ENCODE measurements at places on chromosomes 7 and 10.

- DNase-seq, result no peak
Observed at GRCh38 chr7:88377434-88377833, 70.7 kb upstream of the STEAP4 start.

GRCh38 chr10:96991313-96991841 lies 159.3 kb downstream of the LCOR start:
- DNase-seq, result no peak

- DNase-seq, result no peak
Observed at GRCh38 chr10:77711683-77712049, 74.1 kb upstream of the KCNMA1 start.

GRCh38 chr10:87703771-87704170 lies 44.1 kb downstream of the PAPSS2 start:
- DNase-seq, result no peak

DNA sequence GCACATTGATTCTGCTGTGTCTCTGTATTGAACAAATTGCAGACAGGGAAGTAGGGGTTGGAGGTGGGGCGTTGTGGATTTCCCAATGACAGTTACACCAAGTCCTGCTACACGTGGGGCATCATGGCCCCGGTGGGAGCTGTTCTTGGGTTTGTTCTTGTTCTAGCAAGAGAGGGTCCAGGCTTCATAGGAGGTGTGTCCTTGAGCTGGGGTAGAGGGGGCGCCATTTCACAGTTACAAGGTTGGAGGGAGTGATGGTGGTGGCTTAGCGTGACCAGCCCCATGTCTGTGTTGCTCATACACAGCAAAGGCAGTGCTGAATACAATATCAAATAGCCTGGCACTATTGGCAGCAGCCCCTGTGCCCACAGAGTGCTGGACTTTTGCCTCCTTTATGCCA lies 15.7 kb downstream of the SH2D4B start:
- no peak for DNase-seq

- DNase-seq, result no peak
Observed at GRCh38 chr7:71015252-71015900, 116.6 kb upstream of the GALNT17 start.

- DNase-seq, result peak; percentile 52
Observed at GRCh38 chr10:26391701-26392695, 46.1 kb upstream of the APBB1IP start.

- DNase-seq, result peak; percentile 44
Observed at GRCh38 chr7:29622335-29623265, 59.0 kb downstream of the PRR15 start.

DNA sequence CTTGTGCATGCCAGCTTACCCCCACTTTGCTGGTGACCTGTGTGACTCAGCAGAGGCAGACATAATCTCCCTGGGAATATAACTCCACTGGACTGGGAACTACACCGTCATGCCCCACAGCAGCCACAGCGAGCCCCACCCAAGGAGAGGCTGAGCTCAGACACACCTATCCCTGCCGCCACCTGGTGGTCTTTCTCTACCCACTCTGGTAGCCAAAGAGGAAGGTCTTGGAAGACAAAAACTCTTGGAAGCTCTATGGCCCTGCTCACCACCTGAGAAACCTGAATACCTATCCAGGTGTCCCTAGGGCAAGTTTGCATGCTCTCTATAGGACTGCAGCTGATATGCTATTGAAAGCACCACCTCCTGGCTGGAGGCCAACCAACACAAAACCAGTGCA lies 48.1 kb downstream of the MYO3A start:
- no peak for DNase-seq

GRCh38 chr7:151143261-151144015 lies 24.1 kb downstream of the GBX1 start:
- no peak for DNase-seq

DNA sequence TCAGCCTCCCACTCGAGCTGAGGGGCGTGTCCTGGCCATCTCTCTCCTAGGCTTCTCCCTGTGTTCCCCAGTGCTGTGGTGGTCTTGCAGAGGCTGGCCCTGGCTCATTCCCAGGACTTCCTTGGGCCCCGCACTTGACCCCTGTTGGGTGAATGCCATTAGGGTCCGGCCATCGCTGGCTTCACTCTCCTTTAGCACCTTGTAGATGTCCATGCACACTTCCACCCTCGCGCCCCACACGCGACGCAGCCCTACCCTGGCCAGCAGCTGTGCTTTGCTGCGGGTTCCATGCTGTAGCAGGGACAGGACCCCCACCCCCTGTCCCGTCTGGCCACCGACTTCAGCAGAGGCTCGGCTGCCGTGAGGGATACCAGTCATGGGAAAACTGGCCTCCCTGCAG lies 46.3 kb downstream of the PITRM1 start:
- DNase-seq, result no peak

DNA sequence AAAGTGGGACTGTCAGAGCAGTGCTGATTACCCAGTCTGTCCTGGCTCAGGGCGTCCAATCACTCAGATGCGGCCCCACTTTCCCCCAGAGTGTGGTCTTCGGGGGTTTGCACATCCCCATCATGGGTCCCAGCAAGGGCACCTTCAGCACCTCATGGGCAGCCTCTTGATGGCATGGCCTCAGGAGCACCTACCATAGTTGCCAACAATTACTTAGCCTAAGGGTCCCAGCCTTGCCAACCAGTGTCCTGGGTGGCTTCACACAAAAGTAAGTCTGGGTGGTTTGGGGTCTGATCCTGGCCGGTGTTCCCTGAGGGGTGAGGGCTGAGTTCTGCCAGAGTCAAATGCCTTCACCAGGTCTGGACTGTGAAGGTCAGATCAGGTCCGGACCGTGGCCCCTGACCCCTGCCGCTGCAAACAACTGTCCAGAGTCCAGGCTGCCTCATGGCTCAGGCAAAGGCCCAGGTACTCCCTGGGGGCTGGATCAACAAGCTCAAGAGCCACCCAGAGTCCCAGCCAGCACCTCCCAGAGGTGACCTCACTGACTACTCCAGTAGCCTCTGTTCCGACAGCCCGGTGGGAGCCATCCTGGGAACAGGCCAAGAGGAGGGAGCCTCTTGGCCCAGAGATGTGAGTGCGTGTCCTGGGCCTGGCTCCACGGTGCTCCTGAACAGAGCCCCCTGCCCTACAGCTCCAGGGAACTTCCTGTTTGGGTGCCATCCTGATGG lies 6.2 kb upstream of the MARVELD1 start:
- DNase-seq, result no peak

- DNase-seq, result no peak
Observed at GRCh38 chr7:71384094-71384493, 252.2 kb downstream of the GALNT17 start.

- no peak for DNase-seq
Observed at GRCh38 chr10:72016608-72017300, 52.6 kb downstream of the CHST3 start.

DNA sequence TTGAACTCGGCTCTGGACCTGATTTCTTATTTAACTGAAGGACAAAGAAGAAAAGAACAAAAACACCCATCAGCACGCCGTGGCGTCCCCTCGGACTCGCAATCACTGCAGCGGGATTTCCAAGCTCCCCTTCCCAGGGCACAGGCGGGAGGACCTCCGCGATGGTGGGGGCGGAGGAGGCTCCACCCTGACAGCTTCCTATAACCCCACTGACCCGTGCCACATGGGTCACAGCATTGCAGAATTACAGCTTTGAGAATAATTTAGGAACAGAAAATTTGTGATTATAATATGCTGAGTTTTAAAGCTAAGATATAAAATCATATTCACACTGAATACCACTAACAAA lies 129.7 kb upstream of the SEC61G start:
- DNase-seq, result no peak

DNA sequence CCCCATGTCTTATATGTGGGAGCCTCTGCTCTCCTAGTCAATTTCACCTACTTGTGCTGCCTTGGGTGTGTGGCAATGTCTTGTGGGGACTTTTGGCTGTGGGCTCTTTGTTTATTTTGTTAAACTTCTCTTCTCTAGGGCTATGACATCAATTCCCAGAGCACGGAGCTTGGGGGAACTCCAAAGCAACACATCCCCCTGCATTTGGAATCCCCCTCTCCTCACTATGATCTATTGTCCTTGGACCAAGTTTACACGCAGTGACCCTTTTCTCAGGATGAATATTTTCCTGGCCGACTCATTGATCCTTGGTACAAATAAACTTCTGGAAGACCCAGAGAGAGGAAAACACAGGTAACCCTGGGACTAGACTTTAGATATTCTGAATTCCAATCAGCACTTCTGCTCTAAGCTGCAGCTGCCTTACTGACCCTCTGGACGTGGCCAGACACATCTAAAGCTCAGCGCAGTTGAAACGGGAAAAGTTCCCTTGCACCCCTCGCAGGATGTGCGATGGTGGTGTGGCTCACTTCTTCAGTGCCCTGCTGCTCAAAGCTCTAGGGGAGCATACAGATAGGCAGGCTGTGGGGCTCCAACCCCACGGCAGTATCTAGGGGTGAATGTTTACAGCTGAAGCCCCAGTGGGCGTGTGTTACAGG lies 110.8 kb downstream of the TMEM178B start:
- DNase-seq, result peak; percentile 6
